ENCODE measurements at places on chromosomes 7 and 10.

- no peak for DNase-seq
Measured at GRCh38 chr10:104617831-104618230, 23.3 kb upstream of the SORCS3 start.

GRCh38 chr10:96912405-96912804 is 80.3 kb downstream of the LCOR start:
- DNase-seq: no peak

DNA sequence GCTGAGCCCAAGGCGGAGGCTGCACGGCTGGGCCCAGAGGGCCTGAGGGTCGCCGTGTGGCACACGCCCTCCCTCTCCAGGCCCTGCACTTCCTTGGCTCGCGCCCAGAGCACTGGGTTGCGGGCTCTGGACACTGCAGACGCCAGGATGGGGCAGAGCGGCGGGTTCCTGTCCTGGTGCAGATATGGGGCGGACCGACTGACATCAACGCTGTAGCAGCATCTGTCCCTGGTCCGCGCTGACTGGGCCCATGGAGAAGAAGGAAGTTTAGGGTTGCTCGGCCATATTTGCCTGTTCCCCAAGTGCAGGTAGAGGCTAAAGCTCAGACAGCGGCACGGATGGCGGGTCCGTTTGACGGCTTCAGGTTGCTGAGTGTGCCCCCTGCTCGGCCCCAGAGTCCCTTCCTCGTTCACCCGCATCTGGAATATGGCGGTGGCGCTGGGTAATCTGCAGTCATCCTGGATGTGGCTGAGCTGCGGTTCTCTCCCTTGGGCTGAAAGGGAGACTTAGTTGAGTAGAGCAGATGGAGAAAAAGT is 116.1 kb downstream of the OR13A1 start:
- no peak for DNase-seq

GRCh38 chr7:12130609-12131008 is 80.5 kb upstream of the TMEM106B start:
- no peak for DNase-seq

DNA sequence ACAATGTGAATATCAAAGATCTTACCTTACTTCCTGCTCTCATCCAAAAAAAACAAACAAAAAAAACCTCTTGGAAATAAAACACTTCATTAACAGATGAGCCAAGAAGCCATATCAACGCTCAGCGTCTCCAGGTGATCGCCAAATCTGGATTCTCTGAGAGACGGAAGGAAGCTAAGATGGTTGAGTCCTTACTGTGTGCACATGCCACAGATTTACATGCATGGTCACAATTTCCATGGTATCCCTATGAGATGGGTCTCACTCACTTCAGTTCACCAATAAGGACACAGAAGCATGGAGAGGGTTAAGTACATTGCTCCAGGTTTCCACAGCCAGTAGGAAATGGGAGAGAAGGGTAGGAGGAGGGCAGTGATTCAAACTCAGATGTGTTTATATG is 1.0 kb downstream of the AOAH start:
- no peak for DNase-seq

- DNase-seq: no peak
Measured at GRCh38 chr7:137519947-137520346, 176.4 kb upstream of the PTN start.

- DNase-seq: no peak
Measured at GRCh38 chr10:48609441-48609840, 4.6 kb upstream of the ARHGAP22 start.

GRCh38 chr10:20354166-20354565 is 537.9 kb downstream of the PLXDC2 start:
- DNase-seq: no peak
